Smooth muscle cell of trachea (primary cell): ENCODE measurements at places on chromosomes 2 and 18. TPM values are rescaled to one million over a fixed set of nuclear protein-coding genes. Genes with fewer than 3 reads are reported as not detected.

LYPD6B gene
- total RNA-seq, result not detected in 2 replicates

STK39 gene
- total RNA-seq, result 13.1 and 19.9 TPM in 2 replicates

DES gene
- 1.6 and 6.3 TPM in 2 replicates for total RNA-seq

SLC9A4 gene
- total RNA-seq, result not detected in 2 replicates

GYPC gene
- total RNA-seq, result 71.0 and 112 TPM in 2 replicates

LBX2 gene
- 3.1 and 6.3 TPM in 2 replicates for total RNA-seq

MYO1B gene
- 104 and 109 TPM in 2 replicates for total RNA-seq

SLC40A1 gene
- 15.4 and 73.1 TPM in 2 replicates for total RNA-seq

AQP12A gene
- total RNA-seq, result not detected in 2 replicates

GRHL1 gene
- total RNA-seq, result 0.58 and 0.66 TPM in 2 replicates

RNU2-63P gene
- total RNA-seq, result not detected in 2 replicates

ABCG8 gene
- not detected in 2 replicates for total RNA-seq

GALR1 gene
- total RNA-seq, result under 0.01 TPM in 1 of 2 replicates, not detected in the other

LONRF2 gene
- total RNA-seq, result under 0.01 TPM in 2 replicates

C2orf81 gene
- total RNA-seq, result 1.5 and 2.0 TPM in 2 replicates

DPP4 gene
- total RNA-seq, result 81.4 and 163 TPM in 2 replicates

RPRM gene
- total RNA-seq, result 0.15 TPM in 1 of 2 replicates, not detected in the other

GPR75 gene
- 1.3 and 1.5 TPM in 2 replicates for total RNA-seq

CPLX4 gene
- not detected in 2 replicates for total RNA-seq

GAL3ST2 gene
- total RNA-seq, result 0.15 TPM in 1 of 2 replicates, not detected in the other

OTX1 gene
- 0.29 and 0.33 TPM in 2 replicates for total RNA-seq
